ENCODE measurements at places on chromosomes 6 and 20.

GRCh38 chr6:12408752-12409151 lies 118.6 kb downstream of the EDN1 start:
- DNase-seq, result no peak

DNA sequence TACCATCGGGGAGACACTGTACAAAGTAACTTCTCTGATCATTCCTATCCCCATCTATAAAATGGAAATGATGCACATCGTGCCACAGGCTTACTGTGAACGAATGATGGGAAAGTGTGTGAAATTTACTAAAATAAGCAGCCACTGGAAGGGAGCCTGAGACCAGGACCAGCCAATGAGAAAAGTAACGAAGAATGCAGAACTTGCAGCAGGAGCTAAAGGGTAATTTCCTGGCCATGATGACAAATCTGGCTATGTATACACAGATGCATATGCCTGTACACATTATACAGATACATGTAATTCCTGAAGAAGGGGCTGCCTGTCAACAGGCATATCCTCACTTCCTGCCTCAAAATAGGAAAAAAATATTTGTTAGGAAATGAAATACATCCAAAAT lies 47.4 kb downstream of the GMDS start:
- no peak for DNase-seq

DNA sequence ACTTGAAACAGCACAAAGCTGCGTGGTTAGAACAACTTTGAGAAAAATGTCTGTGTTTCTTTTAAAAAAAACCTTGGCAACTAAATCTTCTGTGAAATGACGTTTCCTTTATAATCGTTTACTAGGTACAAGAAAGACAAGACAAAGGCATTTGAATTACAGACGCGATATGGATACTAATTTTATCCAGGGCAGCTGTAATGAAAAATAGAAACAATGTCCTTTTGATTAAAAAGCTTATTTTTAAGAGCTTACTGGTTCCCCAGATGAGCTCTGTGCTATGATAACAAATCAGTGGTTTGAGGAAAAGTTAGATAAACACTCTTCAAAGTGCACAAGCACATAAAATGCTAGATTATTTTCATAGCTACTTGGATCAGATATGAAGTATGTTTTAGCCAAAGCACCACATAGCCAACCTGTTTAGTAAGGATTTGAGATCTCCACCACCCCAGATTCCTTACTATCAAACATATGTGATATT lies 1.6 kb upstream of the SYNCRIP start:
- no peak for DNase-seq

- peak; percentile 80 for DNase-seq
These were observed 12.9 kb downstream of the IPCEF1 start for GRCh38 chr6:154343473-154344308.

DNA sequence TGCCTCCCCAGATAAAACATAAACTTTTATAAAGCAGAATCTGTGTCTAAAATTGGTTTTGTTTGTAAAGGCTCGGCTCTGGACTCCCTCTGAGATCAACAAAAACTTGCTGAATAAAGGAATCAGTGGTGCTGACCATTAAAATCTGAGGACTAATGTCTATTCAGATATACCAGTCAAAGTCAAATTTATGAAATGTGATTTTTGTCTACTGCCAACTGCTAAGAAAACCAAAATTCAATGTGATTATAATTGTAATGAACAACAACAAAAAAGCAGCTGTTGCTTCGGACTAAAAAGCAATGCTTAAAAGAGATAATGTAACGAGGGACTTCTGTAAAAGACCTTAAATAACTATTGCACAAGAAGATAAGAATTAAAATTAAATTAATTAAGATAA lies 26.6 kb downstream of the PRKN start:
- DNase-seq, result no peak

GRCh38 chr20:6333110-6333509 lies 210.3 kb upstream of the FERMT1 start:
- no peak for DNase-seq

GRCh38 chr6:21202521-21202920 lies 391.0 kb upstream of the SOX4 start:
- DNase-seq, result no peak

Data from BE2C (cell line).